ENCODE measurements at places on chromosomes 5 and 9. TPM values are rescaled to one million over a fixed set of nuclear protein-coding genes. Genes with fewer than 3 reads are reported as not detected.

SPINK6 gene
- total RNA-seq: not detected

CAVIN4 gene
- total RNA-seq: 5.4 TPM

TRIM7 gene
- total RNA-seq: 9.0 TPM

PCDHB9 gene
- total RNA-seq: 5.1 TPM

- no peak for DNase-seq
Observed at GRCh38 chr9:114631166-114631565, 20.1 kb downstream of the TMEM268 start.

DNA sequence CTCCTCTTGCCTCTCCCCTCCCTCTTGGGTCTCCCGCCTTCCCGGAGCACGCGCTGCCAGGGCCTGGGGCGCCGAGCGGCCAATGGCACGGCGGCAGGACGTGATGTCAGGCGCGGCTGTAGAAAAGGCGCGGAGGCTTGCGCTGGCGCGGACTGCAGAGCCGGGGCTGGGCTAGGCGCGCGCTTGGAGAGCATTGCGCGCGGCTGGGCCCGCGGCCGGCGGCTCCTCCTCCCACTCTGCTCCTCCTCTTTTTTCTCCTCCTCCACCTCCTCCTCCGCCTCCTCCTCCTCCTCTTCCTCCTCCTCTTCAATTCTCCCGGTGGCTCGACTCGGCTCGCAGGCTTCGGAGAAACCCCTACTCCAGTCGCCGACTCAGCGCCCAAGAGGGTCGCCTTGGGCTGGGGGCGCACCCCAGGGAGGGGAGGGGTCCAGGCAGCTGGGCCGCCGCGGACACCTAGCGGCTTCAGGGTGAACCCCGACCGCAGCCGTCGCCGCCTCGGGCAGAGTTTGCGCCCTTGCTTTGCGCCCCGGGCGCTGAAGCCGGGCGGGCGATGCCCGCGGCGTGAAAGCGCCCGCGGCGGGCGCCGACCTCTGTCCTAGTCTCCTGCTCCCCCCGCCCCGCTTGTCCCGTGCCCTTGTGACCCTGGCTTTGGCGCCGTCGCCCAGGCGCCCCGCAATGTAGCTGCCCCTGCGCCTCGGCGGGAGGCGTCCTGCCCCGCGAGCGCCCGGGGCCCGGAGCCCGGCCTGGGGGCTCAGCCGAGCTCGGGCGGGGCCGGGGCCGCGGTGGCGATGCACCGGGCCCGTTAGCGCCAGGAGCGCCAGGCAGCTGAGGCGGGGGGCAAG, at the start of gene LHX2:
Gene LHX2, plus strand, starts transcription at position 309 of the 842 bp plus-strand sequence. CDS start 581 bp downstream, outside the sequence.
- no peak for DNase-seq

GRCh38 chr5:179368806-179369529, 23.7 kb upstream of the ADAMTS2 start:
- DNase-seq: no peak
